ENCODE measurements at places on chromosomes 5 and 9. TPM values are rescaled to one million over a fixed set of nuclear protein-coding genes. Genes with fewer than 3 reads are reported as not detected.

The ADRB2 gene
- 0.11 TPM for total RNA-seq

DNA sequence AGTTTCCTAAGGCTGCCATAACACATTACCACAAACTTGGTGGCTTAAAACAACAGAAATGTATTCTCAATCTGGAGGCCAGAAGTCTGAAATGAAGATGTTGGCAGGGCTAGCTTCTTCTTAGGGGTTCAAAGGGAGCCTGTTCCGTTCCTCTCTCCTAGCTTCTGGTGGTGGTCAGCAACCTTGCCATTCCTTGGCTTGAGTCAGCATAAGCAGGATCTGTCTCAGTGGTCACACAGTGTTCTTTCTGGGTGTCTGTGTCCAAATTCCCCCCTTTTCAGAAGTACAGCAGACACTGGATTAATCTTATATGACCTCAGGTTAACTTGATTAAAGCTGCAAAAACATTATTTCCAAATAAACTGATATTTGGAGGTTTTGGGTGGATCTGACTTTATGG is 2.1 kb upstream of the OSMR start:
- no peak for DNase-seq

The RFX3 gene
- 1.4 TPM for total RNA-seq

DNA sequence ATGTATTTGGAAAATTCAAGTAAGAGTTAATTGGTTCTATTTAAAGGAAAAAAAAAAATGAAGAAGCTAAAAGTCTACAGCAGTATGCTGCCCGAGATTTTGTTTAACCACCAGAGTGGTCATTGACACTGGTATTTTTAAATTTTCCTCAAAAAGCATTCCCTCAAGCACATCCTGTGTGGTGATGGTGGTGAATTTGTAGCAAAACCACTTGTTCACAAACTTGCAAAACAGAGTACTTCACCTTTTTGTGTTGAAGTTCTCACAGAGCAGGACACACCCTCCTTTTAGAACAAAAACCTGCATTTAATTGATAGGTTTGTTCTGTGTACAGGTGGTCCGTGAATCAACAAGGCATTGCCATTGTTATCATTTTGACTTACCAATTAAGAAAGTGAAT is 374.2 kb downstream of the EFNA5 start:
- no peak for DNase-seq

DNA sequence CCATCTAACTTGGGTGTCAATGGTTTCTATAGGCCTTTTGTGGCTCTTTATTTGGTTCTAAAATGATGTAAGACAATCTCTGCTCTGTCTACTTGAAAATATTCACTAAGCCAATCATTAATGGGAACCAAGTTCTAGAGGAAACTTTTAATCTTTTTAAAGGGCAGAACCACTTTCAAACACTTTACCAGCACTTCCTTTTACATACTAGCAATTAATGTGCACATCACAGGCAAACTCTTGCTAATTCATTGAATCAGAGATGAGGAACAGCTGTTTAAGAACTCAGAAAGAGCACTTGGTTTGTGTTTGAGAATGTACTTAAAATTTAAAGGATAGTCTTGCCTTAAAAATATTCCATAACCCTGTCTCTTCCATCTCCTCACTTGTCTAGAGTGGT is 83.4 kb downstream of the PAPPA start:
- DNase-seq = no peak

Measured in HT1080 (cell line).